GM13976 (cell line): ENCODE measurements at places on chromosomes 6 and 20.

GRCh38 chr6:160174681-160175080 lies 53.1 kb downstream of the SLC22A1 start:
- no peak for DNase-seq

DNA sequence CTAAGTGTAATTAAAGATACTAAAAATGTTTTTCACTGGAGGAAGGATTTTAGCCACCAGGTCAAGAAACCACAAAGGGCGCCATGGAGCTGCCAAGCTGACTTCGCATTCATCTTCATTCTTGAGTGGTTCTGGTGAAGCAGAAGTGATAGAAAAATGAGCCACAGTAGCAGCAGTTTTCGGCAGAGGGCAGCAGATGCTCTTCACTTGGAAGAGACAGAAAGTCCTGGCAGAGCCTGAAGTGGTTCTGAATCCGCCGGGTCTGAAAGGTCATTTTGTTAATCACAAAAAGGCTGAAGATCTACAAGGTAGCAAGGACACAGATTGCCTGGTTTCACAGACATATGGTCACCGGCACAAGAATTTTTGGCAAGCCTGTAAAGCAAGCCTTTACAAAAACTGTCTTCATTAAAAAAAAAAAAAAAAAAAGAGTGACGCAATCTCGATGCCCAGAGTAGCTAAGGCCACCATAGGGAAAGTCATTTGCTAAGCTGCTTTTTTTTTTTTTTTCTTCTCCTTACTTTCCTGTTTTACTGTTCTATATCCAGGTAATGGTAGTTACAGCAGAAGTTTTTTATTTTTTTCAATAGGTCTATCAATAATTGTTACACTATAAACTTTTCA lies 345.1 kb upstream of the AGPAT4 start:
- DNase-seq: no peak

GRCh38 chr6:170253910-170254269 lies 37.0 kb downstream of the DLL1 start:
- no peak for DNase-seq

DNA sequence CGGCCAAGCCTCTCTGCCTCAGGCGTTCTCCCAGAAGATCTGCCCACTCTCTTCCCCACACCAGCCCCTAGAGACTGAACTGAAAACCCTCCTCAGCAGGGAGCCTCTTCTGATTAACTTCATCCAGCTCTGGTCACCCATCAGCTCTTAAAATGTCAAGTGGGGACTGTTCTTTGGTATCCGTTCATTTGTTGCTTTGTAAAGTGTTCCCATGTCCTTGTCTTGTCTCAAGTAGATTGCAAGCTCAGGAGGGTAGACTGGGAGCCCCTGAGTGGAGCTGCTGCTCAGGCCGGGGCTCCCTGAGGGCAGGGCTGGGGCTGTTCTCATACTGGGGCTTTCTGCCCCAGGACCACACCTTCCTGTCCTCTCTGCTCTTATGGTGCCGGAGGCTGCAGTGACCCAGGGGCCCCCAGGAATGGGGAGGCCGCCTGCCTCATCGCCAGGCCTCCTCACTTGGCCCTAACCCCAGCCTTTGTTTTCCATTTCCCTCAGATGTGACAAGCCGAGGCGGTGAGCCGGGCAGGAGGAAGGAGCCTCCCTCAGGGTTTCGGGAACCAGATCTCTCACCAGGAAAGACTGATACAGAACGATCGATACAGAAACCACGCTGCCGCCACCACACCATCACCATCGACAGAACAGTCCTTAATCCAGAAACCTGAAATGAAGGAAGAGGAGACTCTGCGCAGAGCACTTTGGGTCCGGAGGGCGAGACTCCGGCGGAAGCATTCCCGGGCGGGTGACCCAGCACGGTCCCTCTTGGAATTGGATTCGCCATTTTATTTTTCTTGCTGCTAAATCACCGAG lies 14.2 kb downstream of the VEGFA start:
- no peak for DNase-seq

DNA sequence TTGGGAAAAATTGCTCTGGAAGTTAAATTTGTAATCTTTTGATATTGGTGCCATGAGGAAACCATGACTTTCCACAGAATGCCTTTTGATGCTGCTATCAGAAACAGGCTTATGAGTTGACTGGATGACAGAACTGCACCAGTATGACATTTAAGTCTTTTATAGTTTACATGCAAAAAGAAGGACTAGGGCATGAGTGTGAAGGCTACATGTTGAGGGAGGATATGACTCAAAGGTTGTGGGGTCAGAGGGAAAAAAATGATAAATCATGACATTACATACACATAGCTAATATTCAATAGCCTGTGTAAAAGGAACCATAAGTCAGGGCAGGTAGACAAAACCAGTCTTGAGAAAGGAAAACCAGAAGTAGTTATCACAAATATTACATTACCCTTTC lies 182.2 kb downstream of the COL12A1 start:
- DNase-seq: no peak

DNA sequence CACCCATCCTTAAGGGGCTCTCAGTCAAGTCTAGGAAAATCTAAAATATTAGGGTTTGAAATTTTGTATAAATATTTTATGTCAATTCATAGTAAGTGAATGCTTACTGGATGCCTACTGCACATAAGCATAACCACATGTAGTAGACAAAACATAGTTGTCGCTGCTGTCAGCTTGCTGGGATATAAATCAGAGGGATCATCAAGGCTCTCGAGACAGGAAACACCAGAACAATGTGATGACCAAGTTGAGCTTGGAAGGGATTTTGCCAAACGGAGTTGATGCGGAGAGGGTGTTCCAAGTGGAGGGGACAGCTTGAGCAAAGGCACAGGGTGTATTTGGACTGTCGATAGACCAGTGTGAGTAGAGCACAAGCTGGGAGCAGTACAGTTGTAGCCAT lies 105.8 kb upstream of the SUPT3H start:
- no peak for DNase-seq

DNA sequence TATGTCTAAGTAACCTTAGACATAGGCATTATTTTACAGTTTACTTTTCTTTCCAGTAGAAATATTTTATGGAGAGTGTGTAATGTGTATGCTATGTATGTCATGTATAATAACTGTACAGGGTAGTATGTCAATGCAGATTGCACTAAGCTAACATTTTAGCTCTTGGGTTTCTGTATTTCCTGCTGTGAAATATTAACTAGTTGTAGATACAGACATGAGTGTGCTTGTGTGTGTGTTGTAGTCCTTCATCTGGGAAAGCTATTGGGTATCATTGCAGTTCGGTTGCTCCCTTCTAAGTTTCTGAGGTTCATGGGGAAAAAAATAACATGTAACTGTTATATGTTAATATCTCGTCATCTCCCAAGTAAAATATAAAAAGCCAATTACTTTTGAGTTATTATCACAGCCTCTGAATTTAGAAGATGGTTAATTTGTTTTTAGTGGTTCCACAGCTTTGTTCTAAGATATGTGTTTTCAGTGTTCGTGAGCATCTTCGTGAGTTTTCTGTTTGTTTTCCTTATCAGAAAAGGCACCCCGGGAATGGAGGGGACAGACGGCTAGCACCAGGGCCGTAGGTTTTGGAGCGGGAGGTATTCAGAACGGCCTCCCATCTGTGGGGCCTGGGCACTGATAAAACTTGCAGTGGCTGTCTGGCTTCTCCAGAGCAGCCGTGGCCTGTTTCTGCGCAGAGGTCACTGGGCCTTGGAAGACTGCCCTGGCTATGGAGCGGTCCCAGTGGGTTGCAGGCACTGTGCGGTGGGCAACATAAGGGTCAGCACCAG lies 215.0 kb downstream of the ARID1B start:
- DNase-seq: no peak

GRCh38 chr6:35330541-35331119 lies 11.7 kb upstream of the PPARD start:
- no peak for DNase-seq

DNA sequence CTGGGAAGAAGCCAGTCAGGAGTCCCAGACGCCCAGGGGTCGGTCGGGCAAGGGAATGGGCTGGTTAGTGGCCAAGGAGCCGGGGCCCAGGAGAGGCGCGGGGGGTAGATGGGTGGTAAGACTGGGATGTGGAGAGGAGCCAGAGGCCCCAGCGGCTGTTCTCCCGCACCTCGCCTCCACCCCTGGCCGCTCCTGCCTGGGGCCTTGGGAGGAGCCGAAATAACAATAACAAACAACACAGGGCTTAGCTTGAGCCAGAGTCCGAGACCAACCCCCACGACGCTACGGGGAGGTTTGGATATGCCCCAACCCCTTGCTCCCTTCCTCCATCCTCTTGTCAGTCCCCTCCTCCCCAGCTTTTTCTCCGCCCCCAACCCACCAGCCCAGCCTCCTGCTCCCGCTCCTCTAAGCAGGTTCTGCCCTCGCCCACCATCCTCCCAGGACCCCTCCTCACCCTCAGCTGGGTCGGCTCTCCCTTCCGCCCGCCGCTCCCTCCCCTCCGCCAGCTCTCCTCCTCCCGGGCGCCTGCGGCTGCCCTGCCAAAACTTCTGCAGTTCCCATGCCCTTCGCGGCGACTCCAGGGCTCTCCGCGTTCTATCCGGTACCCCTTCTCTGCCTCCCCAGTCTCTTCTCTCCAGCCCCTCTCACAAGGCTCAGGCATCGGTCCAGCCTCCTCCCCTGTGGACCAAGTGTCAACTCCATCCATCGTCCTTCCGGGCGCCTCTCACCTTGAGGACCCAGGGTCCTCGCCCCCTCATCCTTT lies 1.1 kb downstream of the RNF39 start:
- DNase-seq: peak; percentile 41

- no peak for DNase-seq
Observed at GRCh38 chr20:14259689-14260088, 77.7 kb downstream of the FLRT3 start.

DNA sequence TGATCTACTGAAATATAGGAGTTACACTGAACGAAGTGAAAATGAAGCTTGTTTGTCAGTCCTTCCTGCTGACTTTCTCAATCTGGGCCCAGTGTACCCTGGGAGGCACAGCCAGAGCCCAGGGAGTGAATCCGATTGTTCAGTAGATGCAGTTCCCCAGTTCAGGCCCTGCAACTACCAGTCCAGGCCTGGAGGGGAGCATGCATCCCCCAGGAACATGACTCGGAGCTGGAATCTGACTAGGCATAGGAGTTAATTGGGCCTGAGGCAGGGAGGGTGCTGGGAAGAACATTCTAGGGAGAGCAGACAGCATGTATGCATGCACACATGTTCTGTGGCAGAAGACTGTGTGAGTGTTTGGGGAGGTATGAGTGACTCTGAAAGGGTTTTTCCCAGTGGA lies 42.1 kb downstream of the PHACTR3 start:
- no peak for DNase-seq
